ENCODE measurements at places on chromosomes 2 and 18.

GRCh38 chr2:25043241-25043867 lies 1.5 kb downstream of the EFR3B start:
- DNase-seq: peak; percentile 14

DNA sequence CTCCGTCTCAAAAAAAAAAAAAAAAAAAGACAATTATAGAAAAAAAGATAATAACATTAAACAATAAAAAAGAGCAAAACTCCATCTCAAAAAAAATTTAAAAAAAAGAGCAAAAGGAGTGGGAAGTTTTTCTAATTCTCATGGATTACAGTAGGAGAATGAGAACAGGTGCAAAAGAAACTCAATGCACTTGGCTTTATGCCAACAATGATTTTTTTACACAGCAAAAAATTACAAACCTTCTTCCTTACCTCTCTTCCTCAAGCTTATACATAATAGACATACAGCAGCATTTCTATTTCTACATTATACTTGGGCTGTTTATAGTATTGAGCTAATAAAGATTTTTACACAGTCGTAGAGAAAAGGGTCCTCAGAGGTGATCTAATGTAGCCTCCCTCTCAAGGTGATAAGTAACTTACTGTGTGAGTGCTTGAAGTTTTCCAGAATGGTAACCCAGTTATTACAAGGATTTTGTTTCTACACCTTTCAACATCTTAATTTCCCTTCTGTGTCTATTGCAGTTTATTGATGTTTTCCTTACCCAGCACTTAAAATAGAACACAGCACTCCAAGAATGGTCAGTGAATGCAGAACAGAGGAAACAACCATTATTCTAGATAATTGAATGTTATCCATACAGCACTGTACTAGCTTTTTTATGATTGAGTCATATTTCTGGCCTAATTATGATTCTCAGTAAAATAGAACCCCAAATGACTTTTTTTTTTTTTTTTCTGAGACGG lies 34.9 kb upstream of the RNF138 start:
- no peak for DNase-seq

DNA sequence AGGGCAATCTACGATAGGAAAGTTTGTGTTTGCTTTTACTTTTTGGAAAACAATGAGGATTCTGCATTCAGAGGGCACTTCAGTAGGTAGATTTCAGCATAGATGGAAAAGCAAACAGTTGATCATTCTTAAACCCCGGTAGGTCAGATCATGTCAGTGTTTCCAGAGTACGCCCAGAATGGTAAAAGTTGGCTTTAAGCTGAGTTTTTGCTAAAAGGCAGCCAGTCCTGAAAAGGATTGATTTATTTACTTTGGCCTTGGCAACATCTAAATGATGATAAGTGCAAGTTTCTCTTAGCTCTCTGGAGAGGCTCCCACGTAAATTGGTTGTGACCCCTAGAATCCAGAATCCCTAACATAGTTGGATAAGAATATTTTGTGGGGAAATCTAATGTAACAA lies 168.0 kb downstream of the DIS3L2 start:
- DNase-seq: no peak

DNA sequence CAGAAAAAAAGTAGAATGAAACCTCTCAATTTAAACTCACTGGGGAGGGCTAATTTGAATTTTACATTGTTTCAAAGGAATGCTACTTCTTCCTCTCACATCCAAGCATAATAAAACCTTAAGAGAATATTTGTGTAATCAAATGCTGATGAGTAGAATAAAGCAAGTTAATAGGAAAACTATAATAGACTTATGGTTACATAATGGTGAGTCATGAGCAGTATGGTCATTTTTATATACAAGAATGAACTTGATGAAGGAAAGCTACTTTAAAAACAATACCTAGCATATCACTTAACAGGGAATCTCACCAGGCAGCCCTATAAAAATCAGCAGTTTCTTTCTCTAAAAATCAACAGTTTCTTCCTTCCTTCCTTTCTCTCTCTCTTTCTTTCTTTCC lies 80.3 kb downstream of the VSNL1 start:
- DNase-seq: no peak

DNA sequence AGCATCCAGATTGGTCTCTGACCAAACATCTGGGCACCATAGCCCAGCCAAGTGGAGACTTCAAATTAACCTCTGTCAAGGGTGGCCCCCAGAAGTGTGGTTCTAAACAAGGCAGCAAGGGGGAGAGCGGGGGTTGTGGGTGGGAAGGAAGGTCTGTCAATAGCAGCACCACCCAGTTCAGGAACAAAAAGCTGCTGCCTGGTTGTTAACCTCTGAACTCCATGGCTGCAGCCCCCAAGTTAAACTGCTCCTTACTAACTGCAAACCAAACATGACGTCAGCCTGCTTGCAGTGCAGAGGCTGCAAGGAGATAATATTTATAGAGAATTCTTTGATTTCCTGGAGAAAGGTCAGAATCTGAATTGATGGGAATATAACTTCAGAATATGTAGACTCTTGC lies 76.5 kb downstream of the ARL4C start:
- peak; percentile 45 for DNase-seq

- DNase-seq: no peak
These were observed 48.0 kb downstream of the STRN start for GRCh38 chr2:36918307-36918706.

Measured in CD4-positive, alpha-beta T cell treated with Interleukin-10 for 1 hour (primary cell).